ENCODE measurements at places on chromosomes 16 and 17.

DNA sequence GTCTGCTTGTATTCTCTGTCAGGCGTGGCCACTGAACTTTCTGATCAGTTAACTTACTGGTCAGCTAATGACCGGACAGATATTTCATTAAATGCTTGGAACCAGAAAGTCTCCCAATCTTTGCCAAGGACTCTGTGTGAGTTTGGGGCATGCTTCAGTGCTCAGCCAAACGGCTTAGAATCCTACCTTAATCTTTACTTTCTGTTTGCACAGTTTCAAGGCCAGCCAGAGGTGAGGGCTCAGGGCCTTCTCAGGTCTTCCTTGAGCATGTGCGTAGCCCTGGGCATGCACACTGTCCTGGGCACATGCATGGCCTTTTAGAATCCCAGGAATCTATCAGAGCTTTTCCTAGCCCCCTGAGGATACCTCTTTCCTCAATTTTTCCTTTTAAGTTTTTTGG is 230.1 kb downstream of the RAB11FIP4 start:
- DNase-seq: no peak

DNA sequence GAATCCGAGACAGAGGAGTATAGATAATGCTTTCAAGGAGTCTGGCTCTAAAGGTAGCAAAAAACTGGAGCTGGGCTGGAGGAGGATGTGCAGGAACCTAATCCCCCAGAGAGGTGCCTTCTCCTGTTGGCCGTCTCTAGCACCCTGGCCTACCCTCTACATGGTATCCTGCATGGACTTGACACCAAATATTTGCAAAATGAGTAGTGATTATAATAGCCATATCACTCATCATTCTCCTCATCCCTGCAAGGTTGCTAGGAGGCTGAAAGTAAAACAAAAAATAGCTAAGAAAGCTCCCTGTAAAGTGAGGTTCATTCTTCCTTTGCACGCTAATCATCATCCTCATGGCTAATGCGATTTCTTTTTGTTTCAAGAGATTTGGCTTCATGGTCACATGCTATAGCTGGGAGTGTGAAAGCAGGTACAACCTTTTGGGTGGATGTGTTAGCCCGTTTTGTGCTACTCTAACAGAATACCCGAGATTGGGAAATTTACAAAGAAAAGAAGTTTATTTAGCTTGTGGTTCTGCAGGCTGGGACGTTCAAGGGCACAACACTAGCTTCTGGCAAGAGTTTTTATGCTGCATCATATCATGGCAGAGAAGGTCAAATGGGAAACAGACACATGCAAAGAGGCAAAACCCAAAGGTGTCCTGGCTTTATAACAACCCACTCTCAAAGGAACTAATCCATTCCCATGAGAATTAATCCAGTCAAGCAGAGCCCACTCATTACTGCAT is 27.1 kb upstream of the CIITA start:
- no peak for DNase-seq

GRCh38 chr17:65797809-65798208 is 236.4 kb upstream of the AXIN2 start:
- peak; percentile 35 for DNase-seq

GRCh38 chr17:76872221-76872873 is 4.1 kb downstream of the MGAT5B start:
- DNase-seq: peak; percentile 89

DNA sequence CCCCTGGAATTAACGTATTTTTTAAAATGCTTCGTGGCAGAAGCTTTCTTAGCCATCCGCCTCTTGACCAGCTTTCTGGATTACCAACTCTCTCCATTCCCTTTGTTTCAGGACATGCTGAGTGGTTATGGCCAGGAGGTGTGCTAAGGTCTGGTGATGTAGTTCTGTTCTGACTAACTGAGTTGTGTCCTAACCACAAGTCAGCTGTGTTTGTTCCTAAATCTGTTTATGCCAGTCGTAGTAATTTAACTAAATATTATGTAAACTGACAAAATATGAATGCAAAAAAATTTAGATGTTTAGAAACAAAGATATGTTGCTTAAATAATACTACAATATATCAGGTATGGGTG is 61.6 kb downstream of the MRTFB start:
- no peak for DNase-seq

GRCh38 chr16:2814551-2815298 is 2.3 kb upstream of the PRSS21 start:
- DNase-seq: no peak

GRCh38 chr16:68902003-68902968 is 59.0 kb downstream of the TANGO6 start:
- peak; percentile 72 for DNase-seq

DNA sequence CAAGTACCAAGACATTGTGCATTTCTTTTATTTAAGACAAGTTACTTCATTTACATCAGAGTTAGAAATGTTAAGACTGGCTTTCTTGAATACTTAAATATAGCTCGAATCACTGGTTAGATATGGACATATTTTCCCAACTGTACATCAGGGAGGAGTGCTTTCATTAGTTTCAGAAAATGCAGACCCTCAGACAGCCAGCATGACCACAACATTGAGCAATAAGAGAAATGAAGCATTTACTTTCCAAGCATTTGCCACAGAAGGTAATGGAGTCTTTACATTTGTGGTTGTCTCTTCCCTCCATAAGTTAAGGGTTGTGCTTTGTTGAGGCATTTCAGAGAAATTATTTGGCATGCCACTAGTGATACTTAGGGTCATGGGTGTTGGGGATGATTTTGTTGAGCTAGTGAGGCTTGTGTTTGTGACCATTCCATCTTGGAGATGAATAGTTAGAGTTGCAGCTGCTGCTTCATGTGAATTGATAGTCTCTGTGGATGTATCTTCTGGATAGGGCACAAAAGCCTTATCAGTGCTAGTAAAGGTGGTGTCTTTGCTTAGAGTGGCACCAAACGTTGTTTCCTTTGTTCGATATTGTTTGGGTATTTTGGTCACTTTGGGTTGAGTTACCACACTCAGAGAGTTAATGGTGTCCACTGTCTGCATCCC is 2.1 kb downstream of the OMG start:
- no peak for DNase-seq

- DNase-seq: no peak
Observed at GRCh38 chr16:74740795-74741304, 33.8 kb downstream of the FA2H start.

- no peak for DNase-seq
Observed at GRCh38 chr16:6032438-6032837, 934.8 kb upstream of the EEF2KMT start.

DNA sequence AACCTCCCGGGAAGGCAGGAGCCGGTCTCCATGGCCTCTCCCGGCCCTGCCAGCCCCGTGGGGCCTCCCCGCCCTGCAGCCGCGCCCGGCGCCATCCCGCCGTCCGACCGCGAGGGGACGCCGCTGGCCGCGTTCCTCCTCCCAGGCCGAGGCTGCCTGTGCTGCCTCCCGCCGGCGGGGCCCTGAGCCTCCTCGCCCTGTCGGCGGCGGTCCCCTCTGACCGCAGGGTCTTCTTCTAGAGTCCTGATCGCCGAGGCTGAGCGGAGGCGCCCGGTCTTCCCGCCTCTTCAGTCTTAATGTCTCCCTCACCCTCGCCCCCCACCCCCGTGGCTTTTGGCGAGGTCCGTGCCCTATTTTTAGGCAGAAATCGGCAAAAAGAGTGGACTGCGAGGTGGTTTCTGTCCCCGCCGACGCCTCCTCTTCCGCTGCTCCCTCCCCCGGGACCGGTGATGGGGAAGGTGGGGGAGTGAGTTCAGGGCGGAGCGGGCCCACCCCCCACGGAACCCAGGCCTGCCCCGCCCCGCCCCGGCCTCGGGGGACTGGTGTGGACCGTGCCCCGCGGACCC is 794 bp upstream of the CPNE7 start:
- peak; percentile 79 for DNase-seq

- no peak for DNase-seq
Observed at GRCh38 chr16:1193825-1194581, 31.1 kb downstream of the TPSG1 start.

- DNase-seq: peak; percentile 34
Observed at GRCh38 chr17:28811651-28812090, 30.9 kb downstream of the FAM222B start.

DNA sequence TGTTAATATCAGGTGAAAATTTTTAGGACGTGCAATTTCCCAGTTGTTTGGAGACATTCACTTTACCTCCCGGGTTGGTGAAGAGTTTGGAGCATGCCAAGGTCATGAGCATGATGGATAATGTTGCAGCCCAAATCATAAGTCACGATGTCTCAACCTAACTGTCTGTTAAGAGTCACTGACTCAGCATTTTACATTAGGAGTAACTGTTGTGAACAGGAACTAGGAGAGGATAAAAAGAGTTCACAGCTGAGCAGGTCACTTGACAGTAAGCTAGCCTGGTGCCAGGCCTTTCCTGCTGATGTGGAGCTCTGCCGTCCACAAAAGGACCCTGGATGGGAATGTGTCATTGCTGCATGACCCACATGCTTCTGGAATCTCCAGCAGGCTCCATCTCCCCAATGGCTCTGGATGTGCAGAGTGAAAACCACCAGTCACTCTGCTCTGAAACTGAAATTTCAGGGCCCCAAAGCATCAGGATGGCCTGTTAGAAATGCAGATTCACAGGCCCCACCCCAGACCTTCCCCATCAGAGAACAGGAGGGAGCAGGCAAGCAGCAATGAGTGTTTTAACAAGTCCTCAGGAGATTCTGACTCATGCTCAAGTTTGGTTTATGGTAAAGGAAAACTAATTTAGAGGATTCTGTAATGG is 371.6 kb upstream of the MAF start:
- no peak for DNase-seq

GRCh38 chr16:9153502-9153864 is 62.0 kb downstream of the HAPSTR1 start:
- no peak for DNase-seq

DNA sequence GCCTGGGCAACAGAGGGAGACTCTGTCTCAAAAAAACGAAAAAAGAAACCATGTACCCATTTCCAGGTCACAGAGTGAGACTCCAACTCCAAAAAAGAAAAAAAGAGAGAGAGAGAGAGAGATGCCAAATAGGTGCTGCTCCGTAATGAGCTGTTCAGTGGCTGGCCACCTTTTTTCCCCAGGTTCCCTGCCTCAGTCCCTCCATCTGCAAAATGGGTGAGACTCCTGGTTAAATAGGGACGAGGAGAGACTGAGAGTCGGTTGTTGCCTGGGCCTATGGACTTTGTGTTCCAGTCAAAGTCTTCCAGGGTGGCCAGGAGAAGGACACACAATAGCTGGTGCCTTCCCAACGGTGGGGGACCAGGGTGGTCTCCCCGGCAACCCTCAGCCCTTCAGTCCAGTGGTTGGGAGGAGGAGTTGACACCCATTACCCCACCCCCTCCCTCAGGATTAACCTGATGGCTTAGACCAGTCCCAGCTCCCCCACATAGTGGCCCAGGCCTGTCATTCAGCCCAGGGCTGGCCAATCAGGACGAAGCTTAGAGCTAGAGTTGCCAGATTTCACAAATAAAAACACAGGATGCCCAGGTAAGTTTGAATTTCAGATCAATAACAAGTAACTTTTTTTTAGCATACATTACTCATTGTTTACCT is 258.2 kb downstream of the PARN start:
- no peak for DNase-seq

DNA sequence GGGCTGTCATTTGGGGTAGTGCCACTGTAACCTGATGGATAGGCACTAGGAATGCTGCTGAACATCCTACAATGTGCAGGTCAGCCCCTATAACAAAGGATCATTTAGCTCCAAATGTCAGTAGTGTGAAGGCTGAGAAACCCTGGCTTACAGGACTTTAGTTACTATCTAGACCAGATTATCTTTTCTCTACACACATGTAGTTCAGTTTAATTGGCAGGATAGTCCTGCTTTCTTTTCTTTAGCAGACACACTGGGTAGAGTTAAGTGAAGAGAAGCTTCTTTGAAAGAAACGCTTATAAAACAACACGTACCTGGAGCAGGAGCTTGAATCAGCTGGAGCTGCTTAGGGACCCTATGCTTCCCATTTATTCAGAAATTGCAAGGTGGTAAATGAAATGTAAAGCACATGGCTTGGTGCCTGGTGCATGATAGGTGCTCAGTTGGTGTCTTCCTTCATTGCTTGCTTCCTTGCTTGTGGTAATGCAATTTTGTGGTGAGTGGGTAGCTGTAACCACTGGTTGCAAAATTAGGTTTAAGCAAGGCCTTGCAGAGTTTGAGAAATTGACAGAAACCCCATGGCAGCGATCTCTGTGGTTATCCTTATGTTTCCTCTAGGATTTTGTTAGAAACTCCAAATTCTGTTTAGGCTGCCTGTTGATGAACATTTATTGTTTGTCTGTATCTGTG is 9.4 kb downstream of the METTL9 start:
- DNase-seq: peak; percentile 29

GRCh38 chr16:88770461-88771293 is 14.3 kb downstream of the PIEZO1 start:
- DNase-seq: peak; percentile 54

- no peak for DNase-seq
Observed at GRCh38 chr16:50910736-50911100, 168.8 kb downstream of the CYLD start.

DNA sequence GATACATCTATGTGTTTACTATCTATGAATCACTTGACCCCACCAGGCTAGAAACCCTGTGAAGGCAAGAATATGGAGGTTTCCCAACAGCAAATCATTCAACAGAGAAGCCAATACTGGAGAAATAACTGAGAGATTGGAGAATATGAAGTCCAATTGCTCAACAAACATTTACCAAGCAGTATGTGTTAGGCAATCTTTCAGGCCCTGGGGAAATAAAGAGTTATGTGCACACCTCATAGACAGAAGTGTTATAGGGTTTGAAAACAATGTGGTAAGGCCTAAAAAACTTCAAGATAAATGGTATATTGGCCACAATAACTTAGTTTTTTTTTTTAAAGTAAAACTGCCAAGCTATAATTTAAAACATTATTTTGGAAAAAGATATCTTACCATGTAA is 1245.8 kb downstream of the CDH11 start:
- peak; percentile 9 for DNase-seq

- DNase-seq: no peak
Observed at GRCh38 chr16:67194260-67194659, 2.3 kb downstream of the E2F4 start.

- DNase-seq: peak; percentile 73
Observed at GRCh38 chr16:11005611-11005975, 61.2 kb downstream of the CLEC16A start.

GRCh38 chr16:81424771-81425170 is 19.8 kb upstream of the CMIP start:
- DNase-seq: no peak

DNA sequence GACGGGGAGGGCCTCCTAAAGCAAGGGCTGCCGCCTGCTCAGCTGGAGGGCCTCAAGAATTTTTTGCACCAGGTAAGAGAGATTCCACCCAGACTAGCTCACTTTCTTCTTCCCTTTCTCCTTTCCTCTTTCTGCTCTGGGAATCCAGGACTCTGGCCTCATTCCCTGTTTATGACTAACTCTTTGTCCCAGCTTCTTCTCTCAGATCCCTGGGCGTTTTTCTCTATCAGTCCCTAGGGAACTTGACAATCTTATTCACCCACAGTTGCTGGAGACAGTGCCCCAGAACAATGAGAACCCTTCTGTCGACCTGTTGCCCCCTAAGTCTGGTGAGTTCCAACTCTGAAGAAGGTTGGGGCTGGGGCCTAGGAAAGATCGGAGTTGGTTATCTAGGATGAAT is 15.6 kb downstream of the CNTROB start:
- peak; percentile 55 for DNase-seq

All from cardiac fibroblast (primary cell).